ENCODE measurements at places on chromosomes 6 and 20. TPM values are rescaled to one million over a fixed set of nuclear protein-coding genes. Genes with fewer than 3 reads are reported as not detected.
A peak's percentile ranks its signal among the peaks of the same experiment; 100 is the strongest.

DNA sequence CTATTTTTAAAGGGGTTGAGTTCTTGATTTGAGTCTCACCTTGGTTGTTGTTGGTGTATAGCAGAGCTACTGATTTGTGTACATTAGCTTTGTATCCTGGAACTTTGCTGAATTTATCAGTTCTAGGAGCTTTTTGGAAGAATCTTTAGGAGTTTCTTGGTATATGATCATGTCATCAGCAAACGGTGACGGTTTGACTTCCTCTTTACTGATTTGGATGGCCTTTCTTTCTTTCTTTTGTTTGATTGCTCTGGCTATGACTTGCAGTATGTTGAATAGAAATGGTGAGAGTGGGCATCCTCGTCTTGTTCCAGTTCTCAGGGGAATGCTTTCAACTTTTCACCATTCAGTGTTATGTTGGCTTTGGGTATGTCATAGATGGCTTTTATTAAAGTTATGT is 64.0 kb downstream of the CDYL start:
- no peak for DNase-seq

DNA sequence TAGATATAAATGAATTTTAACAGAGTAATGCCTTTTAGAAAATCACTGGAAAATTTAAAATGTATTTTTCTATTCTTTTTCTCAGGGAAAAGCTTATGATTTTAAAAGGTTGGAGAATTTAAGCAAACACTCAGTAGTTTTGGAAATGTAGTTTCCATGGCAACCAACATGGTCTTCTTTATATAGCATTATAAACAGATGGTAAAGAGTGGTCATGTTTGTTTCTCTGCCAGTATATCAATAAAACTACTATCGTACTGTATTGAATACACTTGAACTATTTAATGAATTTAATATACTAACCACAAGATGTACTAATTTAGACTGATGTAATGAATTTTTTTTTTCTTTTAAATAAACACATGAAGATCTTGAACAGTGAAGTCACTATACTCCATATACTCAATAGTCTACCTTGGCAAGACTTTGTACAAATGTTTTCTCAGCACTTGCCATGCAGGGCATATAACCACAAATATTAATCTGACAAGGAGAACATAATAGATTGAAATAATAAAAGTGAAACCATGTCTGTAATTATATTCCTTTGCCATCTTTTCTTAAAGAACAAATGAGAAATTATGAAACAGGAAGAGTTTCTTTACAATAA is 105.5 kb downstream of the PDSS2 start:
- DNase-seq, result no peak

- no peak for DNase-seq
These were observed 7.7 kb downstream of the AMD1 start for GRCh38 chr6:110882274-110882619.

GRCh38 chr6:128240024-128240428 is 280.4 kb downstream of the PTPRK start:
- DNase-seq, result no peak

GRCh38 chr6:141598487-141598886 is 534.2 kb upstream of the GJE1 start:
- no peak for DNase-seq

DNA sequence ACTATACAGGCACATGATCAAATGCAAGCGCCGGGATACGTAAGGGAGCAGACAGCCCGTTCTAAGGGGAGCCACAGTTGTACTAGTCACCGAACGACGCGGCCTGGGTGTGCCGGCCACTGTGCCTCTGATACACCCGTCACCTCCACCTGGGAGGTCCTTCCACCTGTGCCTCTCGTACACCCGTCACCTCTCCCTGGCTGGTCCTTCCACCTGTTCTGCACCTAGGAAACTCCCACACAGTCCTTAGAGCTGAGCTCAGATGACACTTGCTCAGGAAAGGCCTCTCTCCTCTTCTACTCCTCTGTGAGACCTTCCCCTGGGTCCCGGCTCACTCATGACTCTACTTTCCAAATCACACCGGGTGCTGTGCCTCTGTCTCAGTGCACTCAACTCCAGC is 245.0 kb downstream of the TTLL2 start:
- no peak for DNase-seq

- DNase-seq, result no peak
These were observed 59.6 kb upstream of the SPDEF start for GRCh38 chr6:34615574-34616226.

GRCh38 chr6:144877118-144877517 is 592.0 kb downstream of the UTRN start:
- no peak for DNase-seq

- DNase-seq, result no peak
These were observed 599.1 kb downstream of the QKI start for GRCh38 chr6:164013480-164014208.

DNA sequence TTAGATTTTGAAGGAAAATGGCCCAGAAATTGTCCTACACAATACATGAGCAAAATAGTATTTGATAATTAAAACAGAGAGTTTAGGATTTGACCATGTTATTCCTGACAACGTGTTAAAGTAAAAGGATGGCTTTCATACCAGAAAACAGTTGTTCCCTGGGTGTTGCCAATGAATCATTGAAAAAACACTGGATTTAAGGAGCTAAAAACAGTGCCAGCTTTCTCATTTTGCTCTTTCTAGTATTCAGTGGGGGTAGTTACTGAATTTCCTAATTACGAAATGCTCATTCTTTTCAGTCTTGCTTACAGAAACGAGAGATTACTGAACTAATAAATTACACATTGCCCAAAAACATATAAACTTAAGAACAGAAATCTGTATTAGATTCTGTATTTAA is 26.6 kb upstream of the SNAP91 start:
- no peak for DNase-seq

- peak; percentile 86 for DNase-seq
These were observed at the start of gene PRRC2A for GRCh38 chr6:31620586-31621319. Gene PRRC2A (plus strand): TSS chr6:31620715. CDS start chr6:31622790, 2,075 bp downstream.

DNA sequence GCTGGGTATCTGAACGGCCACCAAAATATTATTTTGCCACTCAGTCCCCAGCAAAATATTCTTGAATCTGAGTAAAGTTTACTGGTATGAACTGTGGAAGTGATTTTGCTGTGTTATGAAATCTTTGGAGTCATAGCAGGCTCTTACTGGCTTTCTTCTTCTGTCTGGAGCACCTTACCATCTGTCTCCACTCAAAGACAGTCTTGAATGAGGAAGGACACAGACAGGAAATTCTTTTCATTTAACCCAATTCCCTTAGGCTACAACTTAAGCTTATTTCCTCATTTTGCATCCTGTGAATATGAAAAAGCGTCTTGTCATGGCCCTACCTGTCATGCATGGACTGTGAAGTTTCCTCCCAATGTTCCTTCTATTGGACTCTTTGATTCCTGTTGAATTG is 24.7 kb downstream of the FNDC1 start:
- DNase-seq, result no peak

Gene SIRPG
- 0.44 TPM for total RNA-seq

Gene PGBD1
- 2.7 TPM for total RNA-seq

Gene EYA2
- 3.0 TPM for total RNA-seq

Gene RFX6
- not detected for total RNA-seq

Gene UST
- 3.5 TPM for total RNA-seq

Gene TMEM244
- not detected for total RNA-seq

Gene MYT1
- 0.34 TPM for total RNA-seq

Gene C6orf141
- total RNA-seq, result 0.35 TPM

Gene ATG5
- total RNA-seq, result 17.0 TPM

Gene RAET1E
- 1.2 TPM for total RNA-seq

Gene SLC22A1
- 0.38 TPM for total RNA-seq

Gene HRH3
- not detected for total RNA-seq

Gene TNXB
- 158 TPM for total RNA-seq

Gene COQ3
- 25.2 TPM for total RNA-seq
